ENCODE measurements at places on chromosomes 1 and 21.

- no peak for DNase-seq
Observed at GRCh38 chr1:54973205-54973921, 7.1 kb upstream of the TMEM61 start.

DNA sequence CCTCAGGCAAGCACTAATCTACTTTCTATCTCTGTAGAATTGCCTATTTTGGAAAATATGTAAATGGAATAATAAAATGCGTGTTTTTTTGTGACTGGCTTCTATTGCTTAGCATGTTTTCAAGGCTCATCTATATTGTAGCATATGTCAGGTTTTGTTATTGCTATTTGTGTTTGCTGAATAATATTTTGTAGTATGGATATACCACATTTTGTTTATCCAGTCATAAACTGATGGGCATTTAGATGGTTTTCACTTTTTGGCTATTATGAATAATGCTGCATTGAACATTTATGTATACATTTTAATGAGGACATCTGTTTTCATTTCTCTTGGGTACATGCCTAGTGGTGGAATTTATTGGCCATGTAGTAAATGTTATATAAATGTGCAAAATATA lies 183.3 kb upstream of the ZP4 start:
- DNase-seq, result no peak

- no peak for DNase-seq
Observed at GRCh38 chr1:201883786-201884185, 4.9 kb upstream of the SHISA4 start.

- DNase-seq, result no peak
Observed at GRCh38 chr1:84373436-84374141, 24.7 kb upstream of the DNASE2B start.
